ENCODE measurements at places on chromosomes 3 and 15.

- DNase-seq, result no peak
Observed at GRCh38 chr3:71994203-71994602, 209.3 kb upstream of the PROK2 start.

DNA sequence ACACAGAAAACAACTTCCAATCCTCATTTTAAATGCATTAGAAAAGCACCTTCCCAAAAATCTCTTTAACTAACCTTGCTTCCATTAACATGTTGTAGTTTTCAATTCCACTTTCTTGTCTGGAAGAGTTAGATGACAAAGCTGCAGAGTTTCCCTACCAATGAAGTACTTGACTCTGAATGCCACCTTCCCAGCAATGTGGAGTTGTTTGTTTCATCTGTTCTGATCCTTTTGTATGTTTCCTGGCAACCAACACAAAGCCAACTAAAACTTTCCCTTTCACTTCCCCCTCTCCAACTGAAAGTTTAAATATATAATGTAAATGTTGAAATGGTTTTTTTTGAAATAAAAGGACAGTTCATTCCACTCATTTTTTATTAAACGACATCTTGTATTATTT is at the start of gene WDR49:
WDR49 (minus strand) TSS at position 183 of the 400 bp plus-strand sequence. CDS start 517 bp downstream, outside the sequence.
- no peak for DNase-seq

GRCh38 chr15:40282147-40282868 is 556 bp downstream of the ANKRD63 start:
- DNase-seq, result no peak

- DNase-seq, result no peak
Observed at GRCh38 chr3:10568549-10568948, 63.2 kb upstream of the ATP2B2 start.

DNA sequence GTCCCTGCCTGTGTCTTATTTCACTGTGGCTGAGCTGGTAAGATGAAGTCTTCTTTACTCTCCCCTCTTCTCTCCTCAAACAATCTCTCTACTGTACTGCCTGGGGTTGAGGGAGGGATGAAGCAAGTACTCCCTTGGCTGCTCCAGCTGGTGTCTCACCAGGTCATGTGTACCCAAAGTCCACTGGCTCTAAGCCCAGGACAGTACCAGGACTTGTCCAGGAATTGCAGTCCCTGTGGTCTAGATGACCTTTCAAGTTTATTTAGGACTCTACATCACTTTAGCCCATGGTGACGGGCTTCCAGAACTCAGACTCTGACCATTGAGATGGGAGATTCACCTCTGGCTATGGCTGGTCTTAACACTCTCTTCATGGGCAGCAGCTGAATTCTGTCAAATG is 17.5 kb upstream of the SLC27A2 start:
- no peak for DNase-seq

- no peak for DNase-seq
Observed at GRCh38 chr3:48528754-48529153, 24.8 kb upstream of the SHISA5 start.

Measured in HS-5 (cell line).